Heart right ventricle (tissue), 16 donors: ENCODE measurements at places on chromosomes 11 and 22. TPM values are rescaled to one million over a fixed set of nuclear protein-coding genes. Genes with fewer than 3 reads are reported as not detected.

DNA sequence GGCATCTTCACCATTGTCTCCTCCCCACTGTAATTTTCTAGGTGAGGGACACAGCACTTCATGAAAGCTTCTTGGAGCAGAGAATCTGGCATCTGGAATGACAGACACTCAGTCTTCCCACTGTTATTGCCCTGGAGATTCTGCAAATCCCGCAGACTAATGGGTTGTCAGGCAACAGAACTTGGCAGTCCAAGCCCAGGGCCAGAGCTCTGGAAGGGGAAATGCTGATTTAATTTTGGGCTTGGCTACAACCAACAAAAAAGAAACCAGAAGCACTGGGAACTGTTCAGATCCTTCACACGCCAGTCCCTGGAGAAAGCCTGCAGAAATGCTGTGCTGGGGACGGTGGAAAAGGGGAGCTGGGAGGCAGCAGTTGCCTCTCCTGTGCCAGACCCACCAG is 71.5 kb upstream of the BID start:
- DNase-seq = peak; percentile 35

Gene SOX10
- total RNA-seq = 2.8 TPM

DNA sequence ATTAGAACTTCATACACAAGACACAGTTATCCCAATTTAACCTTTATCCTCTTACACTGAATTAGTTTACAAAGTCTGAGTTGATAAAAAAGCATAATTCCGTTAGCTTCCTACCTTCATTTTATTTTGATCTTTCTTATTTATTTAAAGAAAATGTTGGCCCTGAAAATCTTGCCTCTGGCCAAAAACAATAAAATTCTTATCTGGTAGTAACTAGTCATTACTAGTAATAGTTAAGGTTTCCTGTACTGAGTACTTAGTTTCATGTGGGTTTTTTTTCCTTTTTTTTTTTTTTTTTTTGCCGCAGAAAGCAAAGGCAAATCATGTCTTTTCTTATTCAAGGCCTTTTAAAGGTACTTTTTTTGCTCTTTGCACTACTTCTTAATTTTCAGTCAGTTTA is 120.6 kb downstream of the PAX6 start:
- no peak for DNase-seq

DNA sequence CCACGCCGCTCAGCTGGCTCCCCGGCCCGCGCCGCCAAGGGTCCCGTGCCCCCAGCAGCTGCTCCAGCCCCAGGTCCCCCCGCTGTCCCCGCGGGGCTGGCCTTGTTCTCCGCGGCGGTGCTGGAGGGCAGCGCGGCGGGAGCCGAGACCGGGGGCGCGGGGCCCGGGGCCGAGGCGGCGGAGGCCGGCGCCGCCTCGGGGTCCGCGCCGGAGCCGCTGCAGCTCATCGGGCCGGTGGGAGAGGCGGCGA is 128 bp downstream of the TAF10 start:
- no peak for DNase-seq

Gene SLC22A8
- not detected for total RNA-seq

- peak; percentile 7 for DNase-seq
Observed at GRCh38 chr22:45376703-45377102, 36.7 kb downstream of the SMC1B start.

Gene NXPE1
- total RNA-seq = not detected

GRCh38 chr22:50001388-50002231 is 11.0 kb downstream of the IL17REL start:
- DNase-seq = no peak

DNA sequence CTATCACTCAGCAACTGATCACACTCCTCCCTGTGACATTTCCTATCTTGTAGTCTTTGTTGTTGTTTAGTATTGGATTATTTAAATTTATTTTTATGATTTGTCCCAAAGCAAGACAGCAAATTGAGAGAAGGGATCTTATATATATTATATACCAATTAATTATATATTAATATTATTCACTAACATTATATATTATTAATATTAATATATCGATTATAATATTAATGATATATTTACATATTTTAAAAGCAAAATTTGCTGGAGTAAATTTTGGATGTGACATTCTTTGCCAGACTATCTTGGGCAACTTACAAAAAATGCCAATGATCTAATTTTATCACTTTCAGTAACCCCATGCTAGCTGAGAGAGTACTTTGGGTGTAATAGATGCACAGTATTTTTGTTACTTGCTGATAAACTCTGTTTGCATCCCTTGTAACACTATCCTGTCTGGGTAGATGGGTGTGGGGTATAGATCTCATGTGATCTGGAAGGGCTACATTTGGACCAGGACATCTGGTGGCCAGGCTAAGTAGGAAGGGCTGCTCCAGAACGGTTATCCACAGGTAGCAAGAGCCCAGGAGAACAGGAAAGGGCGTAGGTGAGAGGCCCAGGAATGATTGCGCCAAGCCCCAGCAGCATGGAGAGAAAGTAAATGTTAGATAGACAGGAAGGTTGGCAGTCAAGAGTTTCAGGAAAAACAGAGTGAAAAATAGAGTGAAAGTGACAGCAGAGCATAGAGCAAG is 608.6 kb upstream of the KIRREL3 start:
- DNase-seq = no peak

- peak; percentile 24 for DNase-seq
Observed at GRCh38 chr11:59173080-59173963, 1.4 kb downstream of the DTX4 start.

- DNase-seq = peak; percentile 22
Observed at GRCh38 chr11:66080055-66080817, 10.2 kb downstream of the PACS1 start.

GRCh38 chr11:86891036-86891435 is 64.2 kb downstream of the FZD4 start:
- DNase-seq = no peak

Gene P2RY2
- total RNA-seq = 9.8 TPM

- DNase-seq = no peak
Observed at GRCh38 chr22:25760848-25761595, 19.0 kb downstream of the MYO18B start.

Gene NAALADL1
- total RNA-seq = 6.8 TPM

Gene PYGM
- 249 TPM for total RNA-seq

- DNase-seq = peak; percentile 65
Observed at GRCh38 chr11:62602141-62603071, 741 bp upstream of the MTA2 start.

Gene FAT3
- total RNA-seq = 0.75 TPM

DNA sequence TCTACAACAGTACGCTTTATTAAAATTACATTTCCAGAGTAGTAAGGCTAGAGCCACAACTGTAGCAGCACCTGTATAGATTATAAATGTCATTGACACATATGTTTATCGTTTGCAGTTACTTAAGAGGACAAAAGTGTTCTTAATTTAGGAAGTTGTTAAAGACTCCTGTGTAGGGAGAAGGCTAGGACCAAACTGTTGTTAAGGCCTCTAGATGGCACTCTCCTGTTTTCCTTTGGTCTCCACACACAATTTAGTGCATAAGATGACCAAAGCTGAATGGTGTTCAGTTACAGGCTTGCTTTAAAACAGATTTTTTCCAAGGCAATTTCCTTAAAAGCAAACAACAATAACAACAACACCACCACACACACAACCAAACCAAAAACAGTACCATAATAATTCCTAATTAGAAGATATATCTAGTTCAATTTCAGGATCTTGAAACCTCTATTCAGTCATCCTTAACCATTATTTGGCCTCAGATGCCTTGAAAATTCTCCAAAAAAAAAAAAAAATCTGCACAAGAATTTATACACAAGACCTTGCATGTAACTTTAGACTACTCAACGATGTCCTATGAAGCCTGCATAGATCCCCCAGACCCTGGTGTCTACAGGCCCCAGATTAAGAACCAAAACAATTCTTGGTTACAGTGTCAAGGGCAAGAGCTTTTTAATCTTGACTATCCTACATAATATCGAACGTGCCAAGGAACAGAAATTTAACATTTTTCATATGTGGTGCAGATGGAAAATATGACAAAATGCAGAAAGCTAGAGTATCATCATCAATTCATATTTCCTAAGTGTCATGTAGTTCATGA is 42.6 kb upstream of the APOA1 start:
- DNase-seq = no peak

Gene HEPN1
- total RNA-seq = not detected

- DNase-seq = no peak
Observed at GRCh38 chr11:19107125-19107524, 9.8 kb upstream of the ZDHHC13 start.

- no peak for DNase-seq
Observed at GRCh38 chr11:69594481-69594880, 46.5 kb upstream of the CCND1 start.

DNA sequence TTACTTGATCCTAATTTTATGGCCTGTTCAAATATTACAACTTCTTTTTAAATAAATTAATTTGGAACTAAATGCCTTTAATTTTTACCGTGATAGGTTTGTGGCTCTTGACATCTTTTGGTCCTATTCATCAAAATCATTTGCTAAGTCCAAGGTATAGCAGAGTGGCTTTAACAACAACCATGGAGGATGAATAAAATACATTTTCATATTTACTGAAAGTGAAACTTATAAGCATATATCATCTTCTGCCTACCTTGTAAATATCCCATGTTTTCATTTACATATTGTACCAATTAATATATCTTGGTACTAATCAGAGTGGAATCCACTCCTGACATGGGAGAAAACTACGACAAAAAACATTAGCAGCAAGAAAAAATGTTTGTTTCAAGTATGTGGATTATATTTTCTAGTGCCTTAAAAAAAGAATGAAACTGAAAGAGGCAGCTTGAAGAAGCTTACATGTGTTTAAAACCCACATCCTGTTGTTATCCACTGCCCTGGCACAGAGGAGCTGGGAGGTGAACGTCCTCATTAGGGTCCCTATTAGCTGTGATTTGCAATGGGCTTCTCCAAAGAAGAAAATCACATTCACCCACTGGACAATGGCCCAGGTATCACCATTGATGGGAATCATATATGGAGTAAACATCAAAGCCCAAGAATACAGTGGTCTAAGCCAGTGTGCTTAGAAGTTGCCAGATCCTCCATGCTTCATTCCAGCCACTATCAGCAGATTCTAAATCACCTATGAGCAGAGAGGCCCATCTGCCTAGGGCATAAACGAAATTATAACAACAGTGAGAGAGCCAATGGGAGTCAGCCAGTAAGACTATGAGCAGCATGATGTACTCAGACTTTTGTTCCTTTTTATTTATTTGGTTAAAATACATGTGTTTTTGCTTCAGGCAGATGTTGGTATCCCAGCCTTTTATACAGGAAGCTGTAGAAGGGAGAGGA is 84.7 kb downstream of the MAML2 start:
- no peak for DNase-seq

DNA sequence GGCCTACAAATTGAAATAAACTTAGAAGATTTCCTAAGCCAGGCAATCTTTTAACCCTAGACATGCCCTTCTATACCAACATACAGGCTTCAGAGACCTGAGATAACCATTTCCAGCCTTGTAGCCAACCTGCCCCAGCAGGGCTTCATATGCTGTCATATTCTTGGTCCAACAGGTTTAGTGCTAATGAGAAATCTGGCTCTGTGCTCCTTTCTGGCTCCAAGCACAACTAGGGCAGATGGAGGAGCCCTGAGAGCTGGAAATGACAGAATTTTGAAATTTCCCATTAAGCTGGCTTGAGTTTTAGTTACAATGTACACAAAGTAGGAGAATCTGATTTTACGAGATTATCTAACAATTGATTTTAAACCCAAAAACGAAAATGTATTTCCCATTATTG is 323.0 kb upstream of the CCDC90B start:
- no peak for DNase-seq

DNA sequence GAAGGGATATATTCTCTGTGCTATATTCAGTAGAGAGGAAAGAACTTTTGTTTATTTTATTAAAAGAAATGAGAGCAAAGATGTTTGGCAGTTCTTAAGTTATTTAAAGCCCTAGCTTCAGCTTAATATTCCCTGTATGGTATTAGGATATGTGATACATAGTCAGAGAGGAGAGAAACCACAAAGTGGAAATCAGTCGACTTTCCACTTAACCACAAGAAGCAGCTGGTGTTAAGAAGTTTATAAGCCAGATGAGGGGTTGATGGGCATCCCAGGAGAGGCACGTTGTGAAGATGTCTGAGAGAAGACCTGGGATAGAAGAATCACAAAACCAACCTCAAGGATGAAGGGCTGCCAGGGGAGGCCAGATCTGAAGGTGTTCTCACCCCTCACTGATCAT is 23.3 kb upstream of the PHF21B start:
- no peak for DNase-seq

DNA sequence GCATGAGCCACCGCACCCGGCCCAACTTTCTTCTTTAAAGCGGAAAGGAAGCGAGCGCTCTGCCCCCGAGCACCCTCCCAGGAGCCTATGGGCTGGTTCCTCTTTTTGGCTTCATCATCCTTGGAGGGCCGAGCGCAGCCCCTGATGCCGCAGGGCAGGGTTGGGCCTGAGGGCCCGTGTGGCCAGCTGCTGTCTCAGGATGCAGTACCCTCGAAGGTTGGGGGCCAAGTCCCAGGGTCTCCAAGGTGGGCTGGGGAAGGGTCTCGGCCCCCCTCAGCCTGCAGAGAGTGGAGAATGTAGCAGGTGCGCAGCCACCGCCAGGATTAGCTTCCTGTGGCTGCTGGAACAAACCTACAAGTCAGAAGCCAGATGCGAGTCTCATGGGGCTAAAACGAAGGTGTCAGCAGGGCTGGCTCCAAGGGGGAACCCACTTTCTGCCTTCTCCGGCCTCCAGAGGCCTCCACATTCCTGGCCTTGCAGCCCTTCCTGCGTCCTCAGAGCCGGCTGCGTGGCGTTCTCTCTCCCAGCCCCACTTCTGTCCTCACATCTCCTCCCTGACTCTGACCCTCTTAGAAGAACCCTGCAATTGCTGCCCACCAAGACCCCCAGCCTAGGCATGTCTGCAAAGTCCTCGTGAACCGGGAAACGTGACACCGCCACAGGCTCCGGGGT is 2.9 kb downstream of the PANX2 start:
- no peak for DNase-seq
